ENCODE measurements at places on chromosomes 16 and 17.
A peak's percentile ranks its signal among the peaks of the same experiment; 100 is the strongest.

DNA sequence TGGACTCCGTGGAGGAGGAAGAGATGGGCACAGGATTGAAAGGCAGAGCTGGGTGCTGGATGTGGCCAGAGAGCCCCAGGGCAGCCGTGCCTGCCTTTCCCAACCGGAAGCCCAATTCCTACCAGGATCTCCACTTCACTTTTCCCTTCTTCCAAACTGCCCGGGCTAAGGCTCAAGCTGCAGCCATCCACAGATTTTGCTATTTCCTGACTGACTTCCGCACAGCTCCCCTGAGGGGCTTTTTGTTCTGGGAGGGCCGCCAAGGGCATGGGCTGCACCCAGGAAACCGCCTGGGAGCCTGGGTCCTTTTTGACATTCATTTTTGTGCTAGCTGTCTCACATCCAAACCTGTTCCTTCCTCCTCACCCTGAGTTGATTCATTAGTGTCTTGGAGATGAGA lies 4.2 kb downstream of the SHISA6 start:
- DNase-seq = no peak

GRCh38 chr17:38702916-38703741 lies 1.9 kb upstream of the MLLT6 start:
- DNase-seq = no peak

DNA sequence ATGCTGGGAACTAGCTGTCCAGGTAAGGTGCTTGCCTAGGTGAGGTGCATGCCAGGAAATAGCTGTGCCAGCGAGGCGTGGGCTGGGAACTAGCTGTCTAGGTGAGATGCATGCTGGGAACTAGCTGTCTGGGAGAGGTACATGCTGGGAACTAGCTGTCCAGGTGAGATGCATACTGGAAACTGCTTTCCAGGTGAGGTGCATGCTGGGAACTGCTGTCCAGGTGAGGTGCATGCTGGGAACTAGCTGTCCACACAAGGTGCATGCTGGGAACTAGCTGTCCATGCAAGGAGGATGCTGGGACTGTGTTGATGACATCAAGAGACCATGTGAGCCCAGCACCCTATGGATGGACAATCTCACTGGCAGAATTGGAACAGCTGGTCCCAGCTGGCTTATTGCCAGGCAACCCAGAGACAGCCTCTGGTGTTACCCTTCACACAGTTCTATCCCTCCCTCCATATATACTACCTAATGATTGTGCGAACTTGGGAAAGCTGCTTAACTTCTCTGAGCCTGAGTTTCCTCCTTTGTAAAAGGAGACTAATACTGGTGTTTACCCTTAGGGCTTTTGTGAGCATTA lies 479.9 kb upstream of the RBFOX1 start:
- DNase-seq = no peak

DNA sequence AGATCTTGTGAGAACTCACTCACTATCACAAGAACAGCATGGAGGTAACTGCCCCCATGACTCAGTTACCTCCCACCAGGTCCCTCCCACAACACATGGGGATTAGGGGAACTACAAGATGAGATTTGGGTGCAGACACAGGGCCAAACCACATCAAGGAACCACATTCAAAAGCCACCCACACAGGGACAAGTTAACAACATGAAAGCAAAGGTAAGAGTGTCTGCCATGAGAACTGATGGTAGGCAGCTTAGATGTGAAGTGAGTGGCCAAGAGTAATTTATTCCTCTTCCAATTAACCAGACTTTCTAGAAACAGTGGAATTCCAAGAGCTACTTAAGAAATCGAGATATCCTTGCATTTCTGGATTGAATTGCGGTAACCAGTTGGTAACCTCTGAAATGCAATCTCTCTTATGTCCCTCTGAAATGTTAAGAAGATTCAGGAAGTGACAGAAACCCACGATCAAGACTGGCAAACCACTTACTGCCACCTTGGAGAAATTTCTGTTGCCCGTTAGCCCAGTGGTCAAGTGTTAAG lies 167.4 kb upstream of the CACNG5 start:
- DNase-seq = no peak

DNA sequence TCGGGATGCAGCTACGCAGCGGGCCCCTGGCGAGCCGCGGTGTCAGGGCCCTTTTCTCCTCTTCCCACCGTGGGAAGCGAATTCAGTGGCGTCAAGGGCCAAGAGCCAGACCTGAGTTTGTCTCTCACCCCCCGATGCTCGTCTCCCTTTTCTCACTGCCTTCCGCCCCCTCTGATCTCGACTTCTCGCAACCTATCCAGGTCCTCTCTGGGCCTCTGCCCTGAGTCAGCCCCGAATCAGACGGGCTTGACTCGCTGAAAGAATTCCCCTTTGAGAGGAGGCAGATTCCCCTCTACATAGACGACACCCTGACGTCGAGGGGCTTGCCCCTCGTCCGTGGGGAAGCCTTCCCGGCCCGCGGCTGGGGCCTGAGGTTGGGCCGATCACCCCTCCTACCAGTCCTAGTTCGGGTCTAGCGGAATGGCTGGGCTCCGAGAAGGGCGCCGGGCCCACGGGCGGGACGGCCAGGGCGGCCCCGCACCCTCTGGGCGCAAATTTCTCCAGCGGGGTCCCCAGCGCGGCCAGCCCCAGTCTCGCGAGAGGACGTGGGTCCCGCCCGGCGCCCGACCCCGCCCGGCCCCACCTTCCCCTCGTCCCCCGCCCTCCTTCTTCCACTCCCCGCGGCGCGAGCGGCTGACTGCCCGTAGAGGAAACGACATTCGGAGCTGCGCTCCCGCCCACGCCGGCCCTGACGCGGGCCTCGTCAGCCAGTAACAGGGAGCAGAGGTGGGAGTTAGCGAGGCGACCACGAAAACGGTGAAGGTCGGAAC lies at the start of gene GGNBP2:
GGNBP2 (plus strand) TSS at position 613 of the 770 bp plus-strand sequence. CDS start 806 bp downstream, outside the sequence.
- DNase-seq = peak; percentile 73

GRCh38 chr17:47856830-47857229 lies 5.9 kb upstream of the SP6 start:
- no peak for DNase-seq

DNA sequence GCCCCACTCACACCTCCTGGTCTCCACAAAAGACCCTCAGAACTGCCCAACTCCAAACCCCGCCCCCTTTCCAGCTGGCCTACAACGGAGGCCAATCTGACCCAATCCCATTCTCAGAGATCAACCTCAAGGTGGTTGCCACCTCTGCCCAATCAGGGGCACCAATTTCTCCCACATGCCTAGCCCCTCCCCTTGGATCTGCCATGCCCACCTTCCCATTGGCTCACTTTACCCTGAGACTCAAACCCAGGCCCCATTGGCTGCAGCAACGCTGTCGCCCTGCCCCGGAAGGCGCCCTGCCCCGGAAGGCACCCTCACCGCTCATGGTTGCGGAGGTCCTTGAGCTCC lies 10.6 kb downstream of the ZNF668 start:
- no peak for DNase-seq

- DNase-seq = no peak
Observed at GRCh38 chr17:42849451-42850181, 1.4 kb upstream of the AOC3 start.

- DNase-seq = no peak
Observed at GRCh38 chr17:2034806-2035540, 5.0 kb downstream of the DPH1 start.

GRCh38 chr16:4790261-4790660 lies 2.1 kb upstream of the SEPTIN12 start:
- DNase-seq = no peak

GRCh38 chr16:4660454-4661007 lies 32.8 kb upstream of the NUDT16L1 start:
- DNase-seq = no peak

GRCh38 chr17:74744349-74744713 lies 4.1 kb upstream of the NHERF1 start:
- no peak for DNase-seq

GRCh38 chr17:57114085-57114673 lies 29.1 kb downstream of the AKAP1 start:
- DNase-seq = no peak

DNA sequence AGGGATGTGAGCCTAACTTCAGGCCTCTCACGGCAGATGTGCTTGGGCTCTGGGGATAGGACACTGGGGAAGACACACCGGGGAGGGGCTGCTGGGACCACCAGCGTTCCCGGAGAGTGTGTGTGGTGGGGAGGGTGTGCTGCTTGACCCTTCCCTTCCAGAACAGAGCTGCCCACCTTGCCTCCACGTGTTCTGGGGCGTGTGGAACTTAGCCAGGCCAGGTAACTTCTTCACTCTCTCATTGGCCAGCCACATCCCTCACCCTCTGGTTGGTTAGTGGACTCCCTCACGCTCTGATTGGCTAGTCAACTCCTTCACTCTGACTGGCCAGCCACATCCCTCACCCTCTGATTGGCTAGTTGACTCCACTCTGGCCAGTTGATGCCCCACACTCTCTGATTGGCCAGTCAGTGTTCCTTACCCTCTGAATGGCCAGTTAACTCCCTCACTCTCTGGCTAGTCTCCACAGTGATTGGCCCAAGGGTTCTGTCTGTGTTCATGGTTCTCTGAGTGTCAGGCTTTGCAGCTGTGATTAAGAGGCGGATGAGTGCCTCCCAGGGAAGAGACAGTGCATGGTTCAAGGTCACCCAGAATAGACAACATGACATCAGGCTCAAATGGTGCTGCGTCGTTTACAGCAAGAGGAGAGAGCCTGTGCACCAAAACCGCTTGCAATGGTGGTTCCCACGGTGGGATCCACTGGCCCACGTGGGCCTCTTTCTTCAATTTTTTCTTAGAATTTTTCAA lies 10.0 kb downstream of the TMEM235 start:
- DNase-seq = no peak

- DNase-seq = no peak
Observed at GRCh38 chr16:27686926-27687325, 137.0 kb downstream of the KATNIP start.

DNA sequence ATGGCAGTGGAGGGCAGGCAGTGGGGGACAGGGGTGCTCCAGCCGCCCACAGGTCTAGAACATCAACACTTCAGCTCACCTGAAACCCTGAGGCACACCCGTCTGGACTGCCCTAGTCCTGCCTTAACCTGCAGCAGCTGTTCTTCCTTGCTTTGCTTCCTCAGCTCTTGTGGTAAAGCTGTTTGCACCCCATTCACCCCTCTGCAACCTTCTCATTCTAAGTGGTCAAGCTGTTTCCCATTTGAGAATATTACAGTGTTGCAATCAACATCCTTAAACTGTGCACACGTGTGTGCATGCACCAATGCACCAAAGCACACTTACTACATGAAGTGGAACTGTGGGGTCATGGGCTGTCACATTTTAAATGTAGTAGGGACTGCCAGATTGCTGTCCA lies 32.4 kb downstream of the SCNN1B start:
- no peak for DNase-seq

- DNase-seq = no peak
Observed at GRCh38 chr16:87361916-87362619, 21.5 kb downstream of the FBXO31 start.

All from cerebellar nuclear complex (tissue), 1 donor.